ENCODE measurements at places on chromosomes 13 and 19.

DNA sequence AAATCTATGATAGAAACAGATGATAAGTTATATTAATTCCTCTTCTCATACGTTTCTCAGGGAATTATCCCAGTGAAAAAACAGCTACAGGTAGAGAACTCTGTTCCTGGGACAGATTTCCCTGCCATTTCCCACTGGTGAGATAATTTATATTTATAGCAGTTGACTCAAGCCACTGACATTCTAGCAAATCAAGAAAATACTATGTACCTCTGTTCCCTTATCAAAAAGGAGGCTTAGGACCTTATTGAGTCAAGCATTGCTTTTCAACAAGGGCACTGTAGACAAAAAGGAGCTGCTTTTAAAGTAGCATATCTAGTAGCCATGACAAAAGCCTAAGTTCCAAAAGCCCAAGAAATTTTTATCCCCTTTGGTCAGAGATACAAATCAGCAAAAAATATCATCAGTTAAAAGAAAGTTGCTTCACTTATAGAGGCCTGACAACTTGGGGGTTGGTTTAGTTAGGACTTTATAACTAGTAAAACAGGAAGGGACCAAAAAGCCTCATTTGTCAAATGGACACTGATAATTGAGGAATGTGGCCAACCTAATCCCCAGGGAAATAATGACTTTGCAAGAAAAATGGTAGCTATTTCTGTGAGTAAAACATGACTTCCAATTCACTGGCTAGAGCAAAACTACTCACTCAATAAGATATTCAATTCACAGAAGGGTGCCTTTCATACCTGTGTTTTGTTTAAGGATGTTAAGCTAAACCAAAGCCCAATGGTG is 652.5 kb downstream of the SLITRK1 start:
- DNase-seq, result no peak

GRCh38 chr13:111907341-111907880 is 159.5 kb upstream of the SOX1 start:
- DNase-seq, result no peak

GRCh38 chr19:11767633-11768133 is 883 bp downstream of the ZNF441 start:
- DNase-seq, result peak; percentile 53

GRCh38 chr13:102761071-102761470 is 12.5 kb downstream of the TEX30 start:
- DNase-seq, result no peak

GRCh38 chr13:113918580-113918979 is 54.7 kb upstream of the GAS6 start:
- no peak for DNase-seq

DNA sequence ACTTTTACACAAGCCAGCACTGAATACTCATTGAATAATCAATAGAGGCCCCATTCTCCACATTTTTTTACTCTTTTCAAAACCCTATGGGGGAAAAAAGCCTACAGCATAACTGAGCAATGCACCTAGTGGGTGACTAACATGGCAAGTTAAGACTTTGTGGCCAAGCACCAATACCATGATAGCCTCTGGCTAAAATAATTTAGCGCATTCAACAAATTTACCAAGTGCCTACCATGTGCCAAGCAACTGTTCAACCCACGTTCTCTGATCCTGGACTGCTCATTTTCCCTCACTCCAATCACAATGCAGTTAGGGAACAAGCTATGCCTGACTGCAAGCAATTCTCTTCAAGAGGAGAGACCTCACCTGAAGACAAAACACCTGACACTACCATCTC is 3.0 kb downstream of the ANKRD10 start:
- no peak for DNase-seq

GRCh38 chr19:46000491-46001246 is 5.4 kb downstream of the CCDC61 start:
- no peak for DNase-seq

DNA sequence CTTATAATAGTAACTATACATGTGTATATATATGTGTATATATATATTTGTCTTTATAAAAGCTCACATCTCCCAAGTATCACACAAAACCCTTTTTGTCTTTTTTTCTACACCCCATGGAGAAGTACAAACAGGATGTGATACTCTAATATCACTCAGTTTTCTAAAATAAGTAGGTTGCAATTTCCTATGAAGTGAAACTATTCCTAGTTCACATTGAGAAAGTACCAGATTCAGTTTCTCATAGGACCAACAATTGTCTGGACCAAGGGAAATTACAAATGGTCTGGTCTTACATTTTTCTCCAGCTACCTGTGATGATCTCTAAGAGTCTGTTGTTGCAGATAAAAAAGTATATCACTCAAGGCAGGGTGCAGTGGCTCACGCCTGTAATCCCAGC is 17.9 kb upstream of the LILRB1 start:
- DNase-seq, result no peak

DNA sequence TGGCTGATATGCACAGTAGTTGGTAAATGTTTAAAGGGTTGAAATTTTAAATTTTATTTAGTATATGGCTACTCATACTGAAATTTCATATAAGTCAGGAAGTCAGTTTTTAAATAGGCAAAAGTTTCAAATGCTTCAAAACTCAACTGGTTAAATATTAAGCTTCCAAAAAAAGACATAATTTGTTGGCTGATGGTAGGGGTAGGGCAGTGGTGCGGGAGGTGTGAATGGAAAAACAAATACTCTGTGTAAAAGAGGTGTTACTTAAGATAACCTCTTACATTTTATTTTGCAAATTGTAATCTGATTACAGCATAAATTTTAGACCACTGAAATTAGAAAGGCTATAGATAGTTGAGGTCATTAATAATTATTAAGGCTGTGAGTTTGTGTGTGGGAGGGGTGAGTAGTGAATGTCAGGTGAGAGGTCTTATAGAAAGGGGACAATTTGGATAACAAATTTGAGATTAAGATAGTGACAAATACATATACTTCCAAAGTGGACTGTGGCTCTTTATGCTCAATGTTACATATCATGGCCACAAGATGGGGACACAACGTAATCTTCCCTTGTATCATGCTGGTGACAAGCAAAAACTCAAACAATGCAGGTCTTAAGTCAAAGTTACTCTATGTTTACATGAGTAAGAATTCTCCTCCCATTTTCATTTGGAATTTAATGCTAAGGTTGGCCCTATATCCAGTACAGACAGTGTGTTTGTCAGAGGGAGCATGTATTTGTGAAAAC is 36.6 kb upstream of the OXGR1 start:
- DNase-seq, result peak; percentile 20

DNA sequence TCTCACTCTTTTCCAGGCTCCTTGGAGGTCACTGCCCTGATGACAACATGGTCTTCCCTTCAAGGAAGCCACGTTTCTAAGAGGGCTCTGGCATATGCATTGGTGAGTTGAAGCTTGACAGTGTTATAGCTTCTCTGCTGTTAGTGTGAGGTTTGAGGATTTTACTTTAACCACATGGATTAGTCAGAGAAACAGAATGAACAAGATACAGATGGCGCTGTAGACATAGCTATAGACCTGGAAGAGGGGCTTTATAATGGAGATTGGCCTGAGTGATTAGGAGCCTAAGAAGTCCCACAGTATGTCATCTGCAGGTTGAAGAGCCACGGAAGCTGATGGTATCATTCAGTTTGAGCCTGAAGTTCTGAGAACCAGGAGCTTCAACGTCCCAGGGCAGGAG is 18.4 kb upstream of the URI1 start:
- no peak for DNase-seq

DNA sequence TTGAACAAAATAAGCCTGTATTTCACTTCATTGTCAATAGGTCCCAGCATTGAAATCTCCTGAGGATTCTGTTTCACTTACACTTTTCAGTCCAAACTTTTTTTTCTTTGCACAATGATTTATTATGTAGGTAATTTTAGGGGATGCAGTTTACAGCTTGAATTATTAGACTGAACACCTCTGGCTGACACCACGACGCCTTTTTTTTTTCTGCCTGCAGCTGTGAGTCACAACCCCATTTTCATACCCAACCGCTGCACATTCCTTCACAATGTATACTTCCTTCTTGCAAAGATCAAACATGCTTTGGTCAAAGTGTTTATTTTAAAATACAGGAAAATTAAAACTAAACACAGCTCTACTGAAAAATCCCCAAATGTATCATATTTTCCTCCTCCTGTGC is 11.4 kb downstream of the ZIC2 start:
- DNase-seq, result peak; percentile 55

- no peak for DNase-seq
These were observed 1525.9 kb upstream of the SLC10A2 start for GRCh38 chr13:104592127-104592526.

DNA sequence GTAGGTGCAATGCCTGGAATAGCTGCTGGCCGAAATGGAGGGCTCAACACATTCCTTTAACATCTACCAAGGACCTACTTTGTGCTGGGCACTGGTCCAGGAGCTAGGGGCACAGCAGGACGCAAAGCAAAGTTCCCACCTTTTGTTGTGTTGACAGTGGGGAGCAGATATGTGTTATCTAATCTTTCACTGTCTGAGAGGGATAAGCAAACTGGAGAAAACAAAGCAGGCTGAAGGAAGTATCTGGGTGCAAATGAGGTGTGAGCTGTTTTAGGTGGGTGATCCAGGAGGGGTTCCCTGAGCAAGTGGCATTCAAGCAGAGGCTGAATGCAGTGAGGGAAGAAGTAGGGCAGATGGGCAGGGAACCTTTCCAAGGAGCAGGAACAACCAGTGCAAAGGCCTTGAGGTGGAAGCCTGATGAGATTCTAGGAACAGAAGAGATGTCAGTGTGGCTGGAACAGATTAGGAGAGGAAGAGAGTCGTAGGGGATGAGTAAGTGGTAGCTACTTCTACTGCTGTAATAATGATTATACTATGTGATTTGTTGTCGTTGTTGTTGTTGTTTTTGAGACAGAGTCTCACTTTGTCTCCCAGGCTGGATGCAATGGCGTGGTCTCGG is 2.2 kb upstream of the PLAUR start:
- DNase-seq, result peak; percentile 47

DNA sequence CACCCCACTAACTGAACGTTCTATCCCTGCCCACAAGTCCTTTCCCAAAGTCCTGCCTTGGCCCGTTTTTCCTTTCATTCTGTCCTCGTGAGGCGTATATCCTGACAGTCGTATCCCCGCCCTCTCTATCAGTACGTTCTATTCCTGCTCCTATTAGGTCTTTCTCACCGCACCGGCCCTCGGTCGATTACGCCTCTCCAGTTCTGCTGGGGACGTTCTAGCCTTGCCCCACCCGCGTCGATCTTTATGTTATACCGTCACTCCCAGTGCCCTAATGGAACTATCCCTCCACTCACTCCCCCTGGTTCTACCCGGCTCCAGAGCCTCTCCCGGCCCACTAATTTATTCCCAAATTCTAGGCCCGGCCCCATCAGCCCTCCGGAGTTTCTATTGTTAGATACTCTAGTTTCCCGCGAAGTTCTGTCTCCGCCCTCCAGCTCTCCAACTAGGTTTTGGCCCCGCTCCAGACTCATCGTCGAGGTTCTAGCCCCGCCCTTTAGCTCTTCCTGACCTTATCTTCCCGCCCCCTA is 2.0 kb downstream of the PLAUR start:
- no peak for DNase-seq

- no peak for DNase-seq
These were observed 160.4 kb downstream of the PCDH20 start for GRCh38 chr13:61255040-61255796.

- no peak for DNase-seq
These were observed 31.8 kb downstream of the PIP5K1C start for GRCh38 chr19:3668331-3669081.
